ENCODE measurements at places on chromosomes 3 and 15.

DNA sequence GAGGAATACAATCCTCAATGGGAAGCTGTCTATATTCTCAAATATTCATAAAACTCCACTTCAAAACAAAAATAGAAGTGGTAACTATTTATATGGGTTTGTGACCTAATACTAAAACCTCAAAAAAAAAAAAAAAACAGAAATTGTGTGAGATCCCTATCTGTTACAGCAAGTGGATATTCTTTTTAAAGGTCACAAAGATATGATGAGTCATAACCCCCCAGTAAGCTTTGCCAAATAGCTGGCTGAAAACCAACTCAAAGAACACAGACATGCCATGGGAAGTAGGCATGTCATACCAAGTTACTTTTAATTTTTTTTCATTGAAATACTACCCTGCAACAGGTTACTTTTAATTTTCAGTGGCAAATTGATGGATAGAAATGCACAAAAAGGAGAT lies 62.5 kb downstream of the CBLB start:
- DNase-seq, result peak; percentile 30

- peak; percentile 2 for DNase-seq
These were observed 90.7 kb downstream of the IMPG2 start for GRCh38 chr3:101229681-101230080.

DNA sequence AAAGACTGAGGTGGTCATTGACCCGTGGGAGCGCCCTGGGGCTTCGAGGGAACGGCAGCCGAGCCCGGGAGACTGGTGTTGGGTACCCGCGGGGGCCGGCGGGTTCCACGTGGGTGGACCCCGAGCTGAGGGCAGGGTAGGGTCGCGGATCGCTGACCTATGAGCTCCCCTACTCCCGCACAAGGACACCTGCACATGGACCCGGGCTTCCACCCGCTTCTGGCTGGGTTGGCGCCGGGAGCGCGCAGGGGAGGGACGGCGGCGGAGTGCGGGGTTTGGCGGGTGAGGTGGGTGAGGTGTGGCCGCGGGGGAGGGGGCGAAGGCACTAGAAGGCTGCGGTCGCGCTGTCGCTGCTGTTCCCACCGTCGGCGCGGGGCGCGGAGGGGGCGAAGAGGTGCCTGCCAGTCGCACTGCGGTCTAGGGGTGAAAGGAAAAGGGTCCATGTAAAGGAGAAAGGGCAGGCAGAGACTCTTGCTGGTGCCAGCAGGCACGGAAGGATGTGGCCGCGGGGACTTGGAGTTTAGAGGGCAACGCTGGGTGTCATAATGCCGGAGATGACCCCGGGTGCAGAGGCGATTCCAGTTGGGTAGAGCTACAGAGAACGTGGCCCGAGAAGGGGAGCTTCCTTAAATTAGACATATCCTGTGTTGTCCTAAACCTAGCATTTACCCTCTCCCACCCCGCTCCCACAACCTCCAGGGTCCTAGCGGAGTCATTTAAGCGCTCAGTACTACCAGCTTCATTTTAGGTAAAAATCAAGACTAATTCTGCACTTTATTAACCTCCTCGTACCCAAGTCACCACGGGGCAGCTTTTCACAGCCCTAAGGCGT lies 245.9 kb upstream of the TOPAZ1 start:
- DNase-seq, result no peak

DNA sequence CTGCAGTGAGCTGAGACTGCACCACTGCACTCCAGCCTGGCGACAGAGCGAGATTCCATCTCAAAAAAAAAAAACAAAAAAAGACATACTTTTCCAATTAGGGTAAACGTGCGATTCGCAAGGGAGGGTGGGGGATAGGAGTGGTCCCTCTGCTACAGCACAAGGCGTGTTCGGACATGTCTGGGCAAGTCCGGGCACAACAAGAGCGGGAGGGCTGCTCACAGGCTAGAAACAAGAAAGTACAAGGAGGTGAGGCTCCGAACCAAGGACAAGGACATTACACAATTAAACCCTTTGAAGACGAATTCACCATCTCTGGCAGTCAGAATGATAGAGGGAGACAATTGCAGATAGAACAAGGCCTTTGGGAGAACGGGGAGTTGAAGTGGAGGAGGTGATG lies 32.2 kb upstream of the BCL2A1 start:
- DNase-seq, result no peak

GRCh38 chr3:143067201-143067600 lies 52.4 kb upstream of the CHST2 start:
- no peak for DNase-seq

DNA sequence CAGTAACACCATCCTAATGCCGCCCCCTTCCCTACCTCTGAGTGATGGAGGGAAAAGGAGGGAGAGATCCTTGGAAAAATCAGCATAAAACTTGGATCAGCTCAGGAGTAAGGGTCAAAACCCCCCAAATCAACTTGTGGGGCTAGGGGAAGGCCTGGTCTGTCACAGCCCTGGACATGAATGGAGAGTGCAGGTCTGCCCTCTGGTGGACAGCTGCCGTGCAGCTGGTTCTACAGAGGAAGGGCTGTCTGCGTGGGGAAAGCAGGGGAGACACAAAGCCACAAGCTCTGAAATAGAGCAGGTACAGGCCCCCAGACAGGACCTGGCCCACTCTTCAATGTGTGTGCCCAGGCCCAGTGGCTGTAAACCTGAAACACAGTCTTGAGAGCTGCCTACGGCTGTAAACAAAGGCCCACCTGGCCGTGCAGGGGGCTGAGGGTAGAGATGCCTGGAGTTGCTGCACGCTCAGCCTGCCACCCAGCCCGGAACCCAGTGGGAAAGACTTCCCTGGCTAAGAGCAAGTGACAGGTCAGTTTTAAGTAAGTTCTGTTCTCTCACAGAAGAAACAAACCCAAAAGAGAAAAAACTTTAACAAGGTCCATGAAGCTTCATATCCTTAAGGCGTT lies 16.4 kb downstream of the CLK3 start:
- peak; percentile 39 for DNase-seq

GRCh38 chr3:101128001-101128400 lies 134.8 kb upstream of the ABI3BP start:
- DNase-seq, result no peak

DNA sequence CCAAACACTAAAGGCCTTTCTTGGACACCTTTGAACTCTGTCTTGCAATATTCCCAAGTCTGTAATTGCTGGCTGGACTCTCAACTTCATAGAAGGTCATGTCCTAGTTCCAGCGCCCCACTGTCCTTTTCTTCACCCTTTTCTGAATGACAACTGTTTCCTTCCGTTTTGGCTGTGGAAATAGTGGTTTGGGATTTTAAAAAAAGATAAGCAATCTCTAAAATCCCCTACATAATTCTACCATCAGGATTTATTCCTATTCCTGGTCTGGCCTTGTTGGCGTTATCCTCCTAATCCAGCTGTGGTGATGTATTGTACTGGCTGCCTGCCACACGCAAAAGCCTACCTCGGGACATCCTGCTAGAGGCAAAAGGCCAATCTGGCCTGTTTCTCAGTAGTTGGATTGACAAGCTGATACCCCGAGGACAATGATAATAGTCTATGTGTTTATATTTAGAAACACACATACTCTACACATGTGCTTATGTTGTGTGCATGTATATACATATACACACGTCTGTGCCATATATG lies 440.3 kb upstream of the DPH6 start:
- DNase-seq, result no peak

DNA sequence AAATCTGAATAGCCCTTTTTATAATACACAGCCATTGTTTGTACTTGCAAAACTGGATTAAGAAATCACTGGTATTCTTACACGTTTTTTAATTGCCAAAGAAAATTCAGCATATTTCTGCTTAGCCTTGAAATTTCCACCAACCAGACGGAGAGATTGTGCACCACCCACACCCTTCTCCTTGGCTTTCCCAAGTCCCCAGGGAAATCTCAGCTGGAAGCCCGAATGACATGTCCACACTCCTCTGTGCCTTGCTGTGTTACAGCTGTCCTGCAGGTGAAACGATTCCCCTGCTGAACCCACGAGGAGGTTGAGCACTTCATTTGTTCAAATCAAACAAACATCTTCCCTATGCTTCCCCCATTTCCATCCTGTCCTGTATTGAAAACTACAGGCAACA lies 49.6 kb upstream of the PPARG start:
- DNase-seq, result no peak

DNA sequence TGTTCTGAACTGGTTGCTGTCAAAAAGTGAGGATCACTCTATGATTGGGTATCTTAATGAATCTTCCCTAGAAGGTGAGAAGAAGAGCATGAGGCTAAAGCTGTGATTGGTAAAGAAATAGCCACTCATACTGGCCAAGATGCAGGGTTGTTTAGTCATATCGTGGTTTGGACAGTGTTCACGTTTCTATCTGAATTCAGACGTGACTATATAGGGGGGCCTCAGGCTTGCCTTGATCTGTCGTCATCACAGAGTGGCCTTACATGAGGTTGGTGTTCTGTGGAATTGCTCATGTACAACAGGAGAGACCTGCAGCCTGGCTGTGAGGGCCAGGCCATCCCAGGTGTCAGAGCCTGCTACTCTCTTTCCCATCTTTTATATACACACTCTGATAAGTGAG lies 12.4 kb downstream of the RTP2 start:
- DNase-seq, result no peak

DNA sequence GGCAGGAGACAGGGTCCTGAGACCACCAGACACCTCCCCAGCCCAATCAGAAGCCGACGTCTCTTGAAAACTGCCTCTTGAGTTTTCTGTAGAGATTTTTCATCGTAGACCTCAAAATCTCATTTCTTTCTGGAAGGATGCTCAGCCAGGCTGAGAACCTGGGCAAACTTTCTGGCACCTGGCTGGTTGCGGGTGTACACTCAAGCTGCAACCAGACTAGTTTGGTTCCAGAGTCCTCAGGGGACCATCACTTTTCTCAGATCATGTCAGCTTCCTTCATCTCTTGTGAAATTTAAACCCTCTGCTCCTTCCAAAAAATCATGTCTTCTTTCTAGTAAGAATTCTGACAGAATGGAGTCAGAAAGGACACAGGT lies 45.1 kb downstream of the CMTM7 start:
- no peak for DNase-seq

Measured in ACHN (cell line).